ENCODE measurements at places on chromosomes 13 and 19.

GRCh38 chr13:47420568-47420967 is 523.7 kb upstream of the HTR2A start:
- no peak for ATAC-seq

- no peak for ATAC-seq
These were observed 617 bp downstream of the SKA3 start for GRCh38 chr13:21175656-21176214.

DNA sequence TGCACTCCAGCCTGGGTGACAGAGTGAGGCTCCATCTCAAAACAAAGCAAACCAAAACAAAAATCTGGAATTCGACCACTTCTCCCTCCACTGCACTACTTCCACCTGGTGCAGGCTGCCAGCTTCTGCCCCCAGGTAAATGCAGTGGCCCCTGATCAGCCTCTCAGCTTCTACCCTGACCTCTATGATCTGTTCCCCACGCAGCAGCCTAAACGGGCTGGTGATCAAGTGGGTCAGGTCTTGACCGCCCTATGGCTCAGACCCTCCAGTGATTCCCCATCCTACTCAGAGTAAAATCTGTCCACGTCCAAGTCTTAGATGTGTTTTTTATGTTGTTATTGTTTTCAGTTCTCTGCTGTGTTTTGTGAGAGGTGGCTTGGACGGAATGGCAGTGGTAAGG is 163.9 kb downstream of the KCTD15 start:
- ATAC-seq: no peak

GRCh38 chr13:52348983-52349780 is 56.8 kb downstream of the THSD1 start:
- ATAC-seq: no peak

GRCh38 chr13:111005808-111006505 is 91.1 kb upstream of the ANKRD10 start:
- peak; percentile 59 for ATAC-seq

GRCh38 chr19:45613926-45614725 is 12.1 kb upstream of the GPR4 start:
- ATAC-seq: peak; percentile 52

GRCh38 chr13:40640202-40640601 is 26.2 kb downstream of the FOXO1 start:
- no peak for ATAC-seq

- ATAC-seq: no peak
These were observed 138.3 kb downstream of the FLT1 start for GRCh38 chr13:28356561-28357021.
